ENCODE measurements at places on chromosomes 4 and X.

- no peak for DNase-seq
Observed at GRCh38 chr4:74410272-74410671, 34.7 kb upstream of the AREG start.

DNA sequence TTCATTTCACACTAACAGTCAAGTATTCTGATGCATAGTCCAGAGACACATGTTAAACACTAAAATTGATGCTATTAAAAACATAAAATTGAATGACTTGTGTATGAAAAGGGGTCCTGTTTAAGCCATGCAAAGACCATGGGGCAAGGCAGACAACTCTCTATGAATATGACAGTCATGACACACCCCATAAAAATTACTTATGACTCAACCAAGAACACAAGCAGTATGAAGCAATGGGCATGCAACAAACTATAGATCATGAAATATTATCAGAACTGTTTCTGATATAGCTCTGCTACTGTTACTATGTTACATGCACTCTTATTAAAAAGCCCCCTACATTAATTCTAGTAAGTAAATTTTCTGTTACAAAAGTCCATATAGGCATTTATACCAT, 57.5 kb upstream of the ZCCHC13 start:
- no peak for DNase-seq

GRCh38 chr4:88285235-88285653, 883 bp upstream of the PPM1K start:
- no peak for DNase-seq

DNA sequence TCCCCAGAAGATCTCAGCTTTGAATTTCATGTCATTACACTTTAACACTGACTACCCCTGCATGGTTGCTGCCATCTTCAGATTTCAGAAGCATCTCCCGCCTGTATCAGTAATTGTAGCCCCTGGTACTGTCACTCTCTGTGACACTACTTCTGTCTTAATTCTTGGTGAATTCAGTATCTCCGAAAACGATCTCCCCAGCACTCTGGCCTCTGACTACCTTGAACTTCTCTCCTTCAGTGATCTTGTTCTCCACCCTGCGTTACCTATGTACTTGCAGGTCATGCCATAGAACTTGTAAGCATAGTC, 53.8 kb upstream of the ABCG2 start:
- no peak for DNase-seq

DNA sequence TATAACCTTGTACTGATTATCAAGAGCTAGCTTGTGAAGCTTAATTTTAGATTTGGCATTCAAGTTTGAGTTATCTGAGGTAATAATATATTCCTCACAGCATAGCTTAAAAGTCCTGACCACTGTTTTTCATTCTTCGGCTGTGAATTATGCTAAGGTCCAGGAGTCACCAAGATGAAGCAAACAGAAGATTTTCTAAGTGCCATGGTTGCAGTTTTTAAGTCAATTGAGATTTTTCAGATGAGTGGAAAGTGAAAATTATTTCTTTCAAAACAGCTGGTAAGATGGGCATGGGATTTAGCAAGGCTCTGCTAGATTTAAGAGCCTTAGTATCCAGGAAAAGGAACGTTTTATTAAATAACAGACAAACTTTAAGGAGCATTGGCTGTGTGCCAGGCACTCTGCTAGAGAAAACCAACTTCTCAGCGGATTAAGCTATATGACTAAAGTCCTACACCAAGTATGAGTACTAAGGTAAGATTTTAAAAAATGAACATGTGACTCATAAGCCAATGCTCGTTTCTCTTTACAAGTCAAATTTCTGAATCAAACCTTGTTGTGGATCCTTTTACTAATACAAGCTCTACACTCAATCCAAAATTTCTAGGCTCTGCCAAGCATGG, 149.9 kb upstream of the IL15 start:
- no peak for DNase-seq

GRCh38 chr4:144666539-144667175, 20.7 kb downstream of the HHIP start:
- no peak for DNase-seq

DNA sequence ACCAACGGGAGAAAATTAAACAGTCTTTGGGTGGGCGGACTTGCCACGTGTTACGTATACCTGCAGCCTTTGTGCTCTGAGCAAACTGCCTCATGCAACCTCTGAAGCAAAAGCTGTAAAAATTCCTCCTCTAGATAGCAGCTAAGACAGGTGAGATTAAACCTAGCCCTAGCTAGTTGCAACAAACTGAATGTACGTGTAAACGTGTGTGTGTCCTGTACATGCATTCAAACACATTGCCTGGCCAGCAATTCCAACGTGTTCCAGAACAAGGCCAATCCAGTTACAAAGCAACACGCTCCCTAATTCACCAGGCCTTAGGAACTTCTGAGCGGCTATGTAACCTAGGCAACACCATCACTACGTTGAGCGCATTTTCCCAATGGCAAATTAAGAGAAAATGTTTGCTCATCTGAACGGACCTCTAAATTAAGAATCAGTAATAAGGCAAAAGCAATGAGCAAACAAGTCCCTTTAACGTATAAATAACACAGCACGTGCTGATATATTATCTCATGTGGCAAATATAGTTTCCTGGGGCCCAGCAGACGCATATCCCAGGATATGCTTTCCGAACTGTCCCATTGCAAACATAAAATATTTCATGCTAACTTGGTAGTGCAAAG, 792 bp downstream of the PPID start:
- no peak for DNase-seq

GRCh38 chr4:86935566-86935852, 698 bp downstream of the AFF1 start:
- DNase-seq = no peak

GRCh38 chr4:47374477-47374876, 89.0 kb downstream of the COMMD8 start:
- DNase-seq = no peak

GRCh38 chrX:130631011-130631410, 229.2 kb downstream of the RBMX2 start:
- DNase-seq = no peak

GRCh38 chrX:37904833-37905232, 57.5 kb upstream of the DYNLT3 start:
- DNase-seq = no peak

DNA sequence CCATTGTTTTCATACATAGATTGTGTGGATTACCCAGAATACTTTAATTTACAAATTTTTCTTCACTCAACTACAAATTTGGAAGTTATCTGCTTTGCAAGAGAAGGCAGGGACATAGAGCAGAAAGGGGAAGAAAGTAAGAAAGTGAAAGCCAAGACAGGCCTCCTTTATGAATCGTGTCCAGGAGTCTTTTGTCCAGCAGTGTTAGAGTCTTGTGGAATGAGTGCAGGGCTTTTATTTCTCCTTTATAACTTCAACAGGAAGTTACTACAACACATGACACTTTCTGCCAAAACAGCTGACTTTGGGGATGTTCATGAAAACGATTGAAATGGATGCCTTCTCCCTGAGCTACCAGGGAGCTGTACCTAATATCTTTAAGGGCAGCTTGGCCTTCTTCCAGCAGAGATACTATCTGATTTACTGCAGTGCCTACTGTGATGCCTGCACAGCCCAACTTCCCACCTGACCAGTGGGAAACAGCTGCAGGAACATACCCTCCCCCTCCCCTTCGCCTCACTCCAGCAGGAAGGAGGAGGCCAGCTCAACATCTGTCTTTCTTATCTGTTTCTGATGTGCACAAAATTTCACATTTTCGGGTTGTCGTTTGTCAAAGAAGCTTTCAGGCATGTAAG, 557.7 kb upstream of the SLIT2 start:
- no peak for DNase-seq

GRCh38 chr4:9979101-9979701, 42.1 kb downstream of the SLC2A9 start:
- DNase-seq = no peak

DNA sequence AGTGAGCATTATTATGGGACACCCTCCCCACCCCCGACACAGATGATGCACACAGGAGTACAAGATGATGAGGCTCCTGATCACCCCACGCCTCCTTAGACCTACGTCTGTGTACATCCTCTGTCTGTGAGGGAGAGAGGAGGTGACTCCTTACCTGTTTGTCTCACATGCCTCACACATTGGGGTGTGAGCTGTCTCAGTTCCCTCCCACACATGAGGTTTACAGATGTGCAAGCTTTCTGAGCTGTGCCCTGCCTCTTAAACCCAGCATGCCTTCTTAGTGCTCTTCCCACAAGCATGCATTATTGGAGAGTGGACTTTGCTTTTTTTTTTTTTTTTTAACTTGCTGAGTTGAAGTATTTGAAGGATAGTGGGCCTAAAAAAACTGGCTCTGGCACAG, 76.7 kb downstream of the CLCN5 start:
- DNase-seq = no peak

GRCh38 chr4:83205760-83206159, 78.8 kb downstream of the COQ2 start:
- DNase-seq = no peak

GRCh38 chrX:21586001-21586400, 72.1 kb downstream of the KLHL34 start:
- DNase-seq = no peak

DNA sequence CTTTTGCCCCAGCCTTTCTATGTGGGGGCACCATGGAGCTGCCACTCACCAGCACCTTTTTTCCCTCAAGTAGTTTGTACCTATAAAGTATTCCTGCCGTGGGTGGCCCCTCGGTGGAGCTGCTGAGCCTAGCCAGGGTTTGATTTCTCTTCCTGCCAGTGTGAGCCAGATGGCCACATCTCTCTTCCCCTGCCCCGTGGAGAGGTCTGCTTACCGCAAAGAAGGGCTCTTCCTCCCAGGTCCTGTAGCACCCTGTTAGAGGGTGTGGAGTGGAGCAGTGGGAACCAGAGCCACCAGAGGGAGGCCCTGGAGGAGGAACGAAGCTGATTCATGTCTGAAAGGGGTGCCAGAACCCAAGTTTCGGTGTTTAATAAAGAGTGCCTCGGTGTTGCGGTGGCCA, 95.4 kb downstream of the PTTG2 start:
- DNase-seq = no peak

- no peak for DNase-seq
Observed at GRCh38 chr4:84952004-84952403, 14.5 kb downstream of the WDFY3 start.

DNA sequence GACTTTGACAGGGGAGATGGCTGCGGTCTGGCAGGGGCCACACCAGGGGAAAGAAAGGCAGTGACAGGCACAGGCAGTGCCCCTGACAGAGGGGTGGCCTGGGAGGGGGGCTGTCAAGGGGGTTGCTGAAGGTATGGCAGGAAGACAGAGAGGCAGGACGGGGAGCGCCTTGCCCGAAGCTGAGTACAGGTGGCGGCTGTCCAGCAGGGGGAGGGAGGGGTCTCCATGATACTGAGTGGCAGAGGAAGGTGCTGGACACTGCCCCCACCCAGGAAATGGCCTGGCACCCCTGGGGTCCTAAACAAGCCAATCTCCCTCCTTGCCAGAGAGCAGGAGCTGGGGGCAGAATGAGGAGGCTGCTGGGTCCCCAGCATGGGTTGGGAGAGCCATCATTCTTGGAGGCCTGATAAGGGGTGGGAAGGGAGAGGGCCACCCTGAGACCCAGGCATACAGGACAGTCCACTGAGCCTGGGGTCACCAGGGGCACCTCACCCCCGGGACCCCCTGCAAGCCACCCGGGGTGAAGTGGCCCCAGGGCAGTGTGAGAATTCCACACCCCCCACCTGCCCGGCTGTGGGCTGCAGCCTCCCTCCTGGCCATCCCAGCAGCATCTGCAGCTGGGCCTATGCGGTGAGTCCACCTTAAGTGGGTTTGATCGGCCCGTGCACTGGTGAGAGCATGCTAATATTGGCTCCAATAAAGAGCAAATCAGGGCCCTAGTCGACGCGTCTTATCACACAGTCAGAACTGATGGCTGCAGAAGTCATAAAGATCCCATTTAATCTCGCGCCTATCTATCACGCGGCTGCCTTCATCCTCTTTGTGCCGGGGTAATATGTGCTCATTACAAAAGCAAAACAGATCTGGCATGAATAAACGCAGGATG, 108.5 kb downstream of the FAM53A start:
- DNase-seq = no peak

DNA sequence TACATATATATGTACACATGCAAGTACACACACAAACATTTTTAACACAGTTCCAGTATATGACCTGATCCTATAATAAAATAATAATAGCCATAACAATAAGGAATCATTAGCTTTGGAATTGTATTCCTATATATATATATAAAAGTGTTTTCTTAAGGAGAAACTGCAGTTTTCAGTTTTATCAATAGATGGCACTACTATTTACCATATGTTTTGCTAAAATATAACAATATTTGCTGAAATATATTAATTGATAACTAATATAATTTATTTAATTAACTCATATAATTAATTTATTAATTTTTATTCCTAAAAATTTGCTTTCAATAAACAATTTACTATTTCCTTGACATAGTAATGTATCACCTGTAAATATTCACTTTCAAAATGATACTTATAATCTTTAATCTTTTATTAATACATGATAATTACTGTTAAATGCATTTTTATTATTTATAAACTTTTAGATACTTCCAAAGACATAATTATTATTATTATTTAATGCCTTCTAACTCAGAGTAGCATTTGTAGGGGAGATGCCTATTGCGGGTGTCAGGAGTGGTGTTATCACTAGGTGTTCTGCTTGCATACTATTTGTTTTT, 599.5 kb downstream of the FSTL5 start:
- DNase-seq = no peak

- DNase-seq = no peak
Observed at GRCh38 chrX:16479206-16479869, 170.6 kb upstream of the S100G start.

- DNase-seq = no peak
Observed at GRCh38 chrX:30643313-30643821, 9.9 kb upstream of the GK start.

DNA sequence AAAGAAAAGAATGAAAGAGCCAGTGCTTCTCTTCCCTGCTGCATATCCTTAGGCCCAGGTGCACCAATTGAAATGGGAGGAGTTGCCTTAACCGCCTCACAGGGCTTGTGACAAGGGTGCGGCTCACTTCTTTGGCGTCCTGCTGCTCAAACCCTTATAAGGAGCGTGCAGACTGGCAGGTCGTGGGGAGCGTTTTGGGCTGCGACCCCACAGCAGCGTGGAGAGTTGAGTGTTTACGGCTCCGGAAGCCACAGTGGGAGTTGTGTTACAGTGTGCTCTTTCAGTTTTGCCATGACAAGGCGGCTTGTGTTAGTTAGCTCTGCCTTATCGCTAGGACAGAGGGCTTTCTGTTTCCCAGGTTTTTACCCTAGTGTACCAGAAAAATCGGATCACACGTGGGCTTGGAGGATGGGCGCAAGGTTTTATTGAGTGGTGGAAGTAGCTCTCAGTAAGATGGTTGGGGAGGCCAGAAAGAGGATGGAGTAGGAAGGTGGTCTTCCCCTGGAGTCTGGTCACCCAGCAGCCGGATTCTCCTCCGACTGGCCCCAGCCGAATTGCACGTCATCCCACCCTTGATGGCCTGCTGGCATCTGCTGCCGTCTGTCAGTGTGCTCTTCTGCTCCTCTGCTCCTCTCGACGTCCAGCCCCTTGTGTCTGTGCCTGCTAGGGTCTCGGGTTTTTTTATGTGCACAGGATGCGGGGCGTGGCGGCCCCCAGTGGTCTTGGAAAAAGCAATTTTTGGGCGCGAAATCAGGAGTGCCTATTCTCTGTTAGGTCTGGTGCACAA, 718.9 kb downstream of the ARAP2 start:
- no peak for DNase-seq

- no peak for DNase-seq
Observed at GRCh38 chrX:116292183-116292582, 121.6 kb downstream of the AGTR2 start.

- peak; percentile 5 for DNase-seq
Observed at GRCh38 chrX:101759000-101759399, 99.3 kb upstream of the ARMCX2 start.

Data from NCI-H1105 (cell line).